ENCODE measurements at places on chromosomes 4 and X.

GRCh38 chrX:123871309-123871708 lies 11.5 kb downstream of the XIAP start:
- DNase-seq: no peak

- no peak for DNase-seq
These were observed 486.0 kb upstream of the CTSO start for GRCh38 chr4:156439576-156440200.

DNA sequence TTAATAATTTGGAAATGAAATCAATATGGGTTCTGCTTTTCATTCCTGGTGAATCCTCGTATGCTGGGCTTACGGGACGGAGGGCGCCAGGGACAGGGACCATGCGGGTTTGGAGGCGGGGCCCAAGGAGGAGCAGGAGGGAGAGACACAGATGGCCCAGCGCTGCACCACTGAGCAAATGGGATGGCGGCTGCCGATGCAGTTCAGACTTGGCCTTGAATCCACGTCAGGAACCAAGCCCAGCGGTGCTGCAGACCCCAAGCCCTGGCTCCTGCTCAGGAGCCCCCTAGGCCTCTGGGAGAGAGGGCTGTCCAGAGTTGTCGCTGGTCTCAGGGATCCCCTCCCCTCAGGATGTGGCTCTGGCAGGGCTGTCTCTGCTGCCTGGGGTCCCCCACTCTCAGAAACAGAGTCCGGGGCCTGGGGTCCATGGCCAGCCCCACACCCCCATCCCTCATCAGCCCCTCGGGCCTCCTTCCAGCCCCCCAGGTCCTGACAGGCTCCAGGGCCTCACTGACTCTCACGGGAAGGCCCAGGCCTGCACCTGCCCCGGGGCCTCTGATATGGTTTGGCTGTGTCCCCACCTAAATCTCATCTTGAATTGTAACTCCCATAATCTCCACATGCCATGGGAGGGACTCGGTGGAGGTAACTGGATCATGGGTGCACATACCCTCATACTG lies 75.2 kb downstream of the FAM53A start:
- DNase-seq: no peak

DNA sequence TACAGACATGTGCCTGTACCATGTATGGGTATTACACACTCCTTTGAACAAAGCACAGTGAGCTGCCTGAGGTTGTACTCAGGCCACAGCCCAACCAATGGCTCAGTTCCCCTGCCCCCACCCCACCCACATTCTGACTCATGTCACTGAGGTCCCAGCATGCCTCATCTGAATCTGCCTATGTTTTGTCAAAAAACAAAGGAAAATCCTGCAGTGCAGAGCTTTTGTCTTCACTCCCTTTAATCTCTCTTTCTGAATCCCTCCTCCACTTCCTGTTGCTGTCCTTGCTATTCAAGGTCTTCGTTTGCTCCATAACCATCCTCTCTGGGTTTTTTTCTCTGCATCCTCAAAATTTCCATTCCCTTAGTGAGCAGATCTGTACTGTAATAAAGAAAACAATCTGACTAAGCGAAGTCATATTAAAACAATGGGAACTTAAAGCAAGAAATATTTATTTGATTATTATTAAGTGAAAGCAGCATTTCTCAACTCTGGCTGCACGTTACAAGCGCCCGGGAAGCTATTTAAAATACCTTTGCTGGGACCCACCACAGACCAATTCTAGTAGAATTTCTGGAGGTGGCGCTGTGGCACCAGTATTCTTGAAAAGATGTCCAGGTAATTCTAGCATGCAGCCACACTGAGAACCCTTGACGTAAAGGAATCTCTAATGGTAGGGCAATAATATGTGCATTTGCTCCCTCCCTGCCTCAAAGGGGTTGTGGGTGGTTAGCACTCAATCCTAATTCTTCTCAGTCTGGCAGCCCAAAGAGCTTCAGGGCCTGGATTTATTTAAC lies 8.7 kb downstream of the GUCY2F start:
- no peak for DNase-seq

GRCh38 chr4:52628543-52628942 lies 30.6 kb downstream of the USP46 start:
- DNase-seq: no peak

- no peak for DNase-seq
These were observed 134.0 kb downstream of the EVC2 start for GRCh38 chr4:5574386-5574785.

- DNase-seq: no peak
These were observed 113.2 kb upstream of the ZNF827 start for GRCh38 chr4:146051728-146052391.

- DNase-seq: no peak
These were observed 7.2 kb downstream of the ARHGAP24 start for GRCh38 chr4:85482010-85482738.
